EH (cell line): ENCODE measurements at places on chromosomes 11 and 22.

GRCh38 chr22:29300467-29300806 lies 6.0 kb upstream of the GAS2L1 start:
- DNase-seq, result no peak

- peak; percentile 25 for DNase-seq
Observed at GRCh38 chr11:17496406-17496805, 19.8 kb upstream of the ABCC8 start.

DNA sequence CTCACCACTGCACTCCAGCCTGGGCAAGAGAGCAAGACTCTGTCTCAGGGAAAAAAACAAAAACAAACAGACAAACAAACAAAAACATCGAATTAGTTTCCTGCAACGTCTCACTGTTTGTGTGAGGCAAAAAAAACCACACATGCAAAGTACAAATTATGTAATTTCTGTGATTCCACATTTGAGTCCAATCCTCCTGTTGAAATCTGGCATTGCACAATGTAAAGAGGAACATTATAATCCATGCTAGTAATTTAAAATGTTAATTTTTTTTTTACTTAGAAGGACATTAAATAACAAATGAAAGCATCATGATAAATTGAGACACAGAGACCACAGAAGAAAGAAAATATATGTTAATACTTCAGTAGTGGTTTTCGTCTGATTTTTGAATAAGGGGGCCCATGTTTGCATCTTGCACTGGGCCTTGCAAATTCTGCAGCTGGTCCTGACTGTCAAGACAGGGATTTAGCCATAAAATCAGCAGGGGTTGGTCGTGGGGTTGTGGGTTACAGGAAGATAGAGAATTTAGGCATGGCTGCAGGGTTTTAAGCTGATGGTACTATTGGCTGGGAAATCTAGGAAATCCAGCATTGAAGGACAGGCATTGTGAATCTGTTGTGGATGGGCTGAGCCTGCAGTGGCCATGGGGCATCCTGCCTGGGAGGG lies 102.6 kb upstream of the ALDH3B2 start:
- no peak for DNase-seq

GRCh38 chr22:38567531-38568285 lies 2.3 kb downstream of the DMC1 start:
- DNase-seq, result no peak

DNA sequence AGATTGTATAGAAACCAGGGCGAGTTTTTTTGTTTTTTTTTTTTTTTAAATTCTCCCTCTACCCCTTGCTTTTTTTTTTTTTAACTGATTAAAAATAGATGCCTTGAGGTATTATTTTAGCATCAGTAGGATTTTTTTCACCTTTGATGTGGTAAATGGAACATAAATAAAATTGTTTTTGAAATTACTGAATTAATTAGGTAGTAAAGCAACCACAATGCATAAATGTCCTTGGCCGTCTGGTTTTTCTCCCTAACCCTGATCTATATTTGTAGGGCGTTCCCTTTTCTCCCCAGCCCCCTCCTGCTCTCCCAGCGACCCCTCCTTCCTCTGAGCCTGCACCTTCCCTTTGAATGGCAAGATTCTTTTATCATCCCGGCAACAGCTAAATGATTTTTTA lies 107.8 kb downstream of the ZBTB16 start:
- DNase-seq, result no peak

GRCh38 chr11:70688142-70688541 lies 289.8 kb downstream of the CTTN start:
- DNase-seq, result no peak

DNA sequence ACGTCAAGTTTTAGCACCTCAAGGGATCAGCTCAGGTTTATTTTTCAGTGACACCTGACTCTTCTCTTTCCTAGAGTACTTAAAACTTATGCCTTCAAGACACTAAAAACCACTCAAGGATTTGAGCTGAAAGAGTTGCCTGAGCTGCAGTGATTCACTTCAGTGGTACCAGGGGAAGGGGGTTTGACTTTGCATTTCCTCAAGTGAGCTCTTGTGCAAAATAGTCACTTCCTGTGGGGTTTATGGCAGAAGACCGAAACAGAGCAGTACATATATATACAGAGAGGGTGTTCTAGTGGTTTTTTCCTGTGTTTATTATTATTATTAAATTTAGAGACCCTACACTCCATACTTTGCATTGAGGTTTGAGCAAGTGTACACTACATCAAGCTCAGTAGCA lies 60.7 kb downstream of the DBX1 start:
- no peak for DNase-seq

DNA sequence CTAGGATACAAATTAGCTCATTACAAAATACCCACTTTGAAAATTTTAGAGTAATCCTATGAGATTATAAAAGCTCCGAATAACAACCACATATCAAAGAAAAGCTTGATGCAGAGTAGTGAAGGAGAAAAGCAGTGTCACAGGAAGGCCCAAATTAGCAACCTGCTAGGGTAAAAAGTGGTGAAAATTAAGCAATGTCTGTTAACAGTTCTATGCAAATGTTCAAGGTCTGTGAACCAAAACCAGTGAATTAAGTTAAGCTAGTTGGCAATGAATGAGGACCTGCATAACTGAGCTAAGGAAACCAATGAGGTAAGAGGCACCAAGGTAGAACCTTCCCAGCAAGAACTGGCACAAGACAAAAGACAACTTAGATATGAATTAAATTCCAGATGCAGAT lies 29.6 kb downstream of the PRDM10 start:
- DNase-seq, result no peak

DNA sequence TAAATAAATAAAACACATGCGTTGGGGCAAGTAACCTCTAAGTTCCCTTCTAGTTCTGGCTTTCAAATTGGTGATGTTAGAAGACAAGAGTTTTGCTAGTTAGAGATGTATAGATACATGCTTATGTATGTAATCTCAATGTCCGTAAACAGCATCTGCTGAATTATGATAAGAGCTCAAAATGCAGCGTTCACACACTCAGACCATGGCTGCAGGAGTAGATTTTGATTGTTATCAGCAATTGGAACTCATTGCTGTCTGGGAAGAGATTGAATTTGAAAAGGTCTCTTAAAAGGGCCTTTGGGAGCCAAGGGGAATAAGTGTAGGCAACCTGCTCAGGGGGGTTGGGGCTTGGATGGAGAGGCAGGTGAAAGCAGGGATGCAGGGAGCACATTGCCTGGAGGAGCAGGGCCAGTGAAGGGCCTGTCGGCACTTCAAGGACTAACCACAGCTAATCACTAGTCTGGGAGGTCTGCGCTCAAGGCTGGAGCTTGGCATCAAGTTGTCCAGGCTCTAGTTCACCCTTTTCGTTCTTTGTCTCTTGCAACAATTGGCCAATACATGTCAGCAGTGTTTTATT lies 2.7 kb upstream of the RAG1 start:
- DNase-seq, result no peak

- no peak for DNase-seq
Observed at GRCh38 chr22:28831140-28832072, 31.0 kb upstream of the XBP1 start.

DNA sequence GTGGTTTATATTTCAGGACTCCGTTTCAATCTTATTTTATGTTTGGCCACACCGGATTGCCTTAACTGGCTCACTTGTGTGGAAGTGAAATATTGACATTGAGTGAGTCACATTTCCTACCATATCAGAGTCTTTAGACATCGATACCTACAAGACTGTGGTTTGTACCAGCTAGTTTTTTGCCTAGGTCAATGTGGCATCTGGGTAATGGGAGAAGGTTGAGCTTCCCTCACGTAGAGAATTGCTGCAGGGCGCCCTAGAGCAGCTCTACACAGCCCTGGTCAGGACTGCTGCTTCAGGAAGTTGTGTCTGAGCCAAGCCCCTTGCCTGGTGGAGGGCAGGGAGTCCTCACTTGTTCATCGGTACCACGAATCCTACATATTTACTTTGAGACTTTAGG lies 1.6 kb downstream of the GRAMD1B start:
- DNase-seq, result peak; percentile 43
